Heart right ventricle (tissue), 16 donors: ENCODE measurements at places on chromosomes 13 and 19. TPM values are rescaled to one million over a fixed set of nuclear protein-coding genes. Genes with fewer than 3 reads are reported as not detected.
A peak's percentile ranks its signal among the peaks of the same experiment; 100 is the strongest.

- DNase-seq = no peak
These were observed 67.3 kb downstream of the ZAR1L start for GRCh38 chr13:32247887-32248286.

DNA sequence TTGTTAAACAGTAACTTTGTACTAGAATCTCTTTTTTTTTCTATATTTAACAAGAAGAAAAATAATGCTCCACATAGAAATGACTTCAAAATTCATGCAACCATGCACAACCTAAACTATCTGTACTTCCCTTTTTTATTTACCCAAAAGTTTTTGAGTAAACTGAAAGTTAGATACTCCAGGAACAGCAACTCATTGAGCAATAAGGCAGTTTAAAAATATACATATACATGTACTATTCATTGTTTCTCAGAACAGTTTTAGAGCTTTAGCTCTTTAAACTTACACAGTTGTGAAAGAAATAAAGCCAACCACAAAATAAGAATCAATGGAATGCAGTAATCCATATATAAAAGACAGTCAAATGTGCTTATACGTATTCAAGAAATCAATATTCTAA is 39.2 kb downstream of the MTMR6 start:
- DNase-seq = no peak

DNA sequence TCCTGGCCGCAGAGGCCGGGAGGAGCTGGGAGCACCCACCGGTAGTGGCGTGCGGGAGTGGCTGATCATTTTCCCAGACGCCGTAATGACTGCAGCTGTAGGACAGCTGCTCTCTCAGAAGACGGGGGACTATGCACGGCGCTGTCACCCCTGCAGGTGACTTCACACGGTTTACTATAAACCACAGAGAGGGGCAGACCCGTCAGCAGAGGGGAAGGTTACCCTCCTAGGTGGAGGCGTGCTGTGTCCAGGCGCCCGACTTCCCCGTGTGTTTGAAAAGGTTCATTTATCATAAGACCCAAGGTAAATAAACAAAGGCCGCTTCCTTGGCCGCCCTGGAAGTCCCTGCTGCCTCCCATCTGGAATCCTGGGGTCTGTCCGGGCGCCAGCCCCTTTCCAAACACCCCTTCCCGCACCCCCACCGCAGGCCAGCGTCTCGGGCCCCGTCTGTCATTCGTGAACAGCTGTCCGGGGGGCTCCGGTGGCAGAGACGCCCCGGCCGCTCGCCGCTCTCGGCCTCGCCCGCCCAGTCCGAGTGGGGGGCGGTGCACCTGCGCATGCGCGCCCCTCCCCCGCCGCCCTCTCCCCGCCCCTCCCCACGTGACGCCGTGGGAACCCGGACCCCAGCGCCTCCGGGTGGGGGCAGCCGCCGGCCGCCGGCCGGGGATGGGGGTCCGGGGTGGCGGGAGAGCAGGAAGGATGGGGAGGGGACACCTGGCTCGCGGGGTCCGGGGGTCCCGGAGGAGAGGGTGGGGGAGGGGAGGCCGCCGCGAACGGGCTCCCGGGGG is 915 bp downstream of the SHC2 start:
- DNase-seq = peak; percentile 82

DNA sequence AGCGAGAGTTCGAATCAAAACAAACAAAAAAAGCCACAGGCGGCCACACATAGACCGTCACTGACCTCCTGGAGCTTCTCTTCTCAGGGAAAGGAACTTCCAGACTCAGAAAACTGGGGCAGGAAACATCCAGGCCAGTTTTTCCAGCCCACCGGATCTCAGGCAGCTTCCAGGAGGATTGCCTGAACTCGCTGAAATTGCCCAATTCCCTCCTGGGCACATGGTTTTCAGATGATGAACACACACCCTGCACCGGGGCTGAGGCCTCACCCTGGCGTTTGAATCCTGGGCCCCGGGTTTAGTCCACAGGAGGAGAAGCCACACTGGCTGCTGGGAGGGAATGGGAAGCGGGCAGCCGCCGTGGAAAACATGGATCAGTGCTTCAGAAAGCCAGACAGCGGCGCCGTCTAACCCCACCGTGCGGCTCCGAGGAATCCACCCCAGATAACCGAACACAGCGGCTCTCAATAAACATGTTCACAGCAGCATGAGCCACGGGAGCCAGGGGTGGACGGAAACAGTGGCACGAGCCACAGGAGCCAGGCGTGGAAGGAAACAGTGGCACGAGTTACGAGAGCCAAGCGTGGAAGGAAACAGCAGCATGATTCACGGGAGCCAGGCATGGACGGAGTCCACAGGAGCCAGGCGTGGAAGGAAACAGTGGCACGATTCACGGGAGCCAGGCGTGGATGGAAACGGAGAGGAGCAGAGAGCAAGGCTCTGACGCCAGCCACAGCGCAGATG is 18.2 kb upstream of the PTBP1 start:
- no peak for DNase-seq

DNA sequence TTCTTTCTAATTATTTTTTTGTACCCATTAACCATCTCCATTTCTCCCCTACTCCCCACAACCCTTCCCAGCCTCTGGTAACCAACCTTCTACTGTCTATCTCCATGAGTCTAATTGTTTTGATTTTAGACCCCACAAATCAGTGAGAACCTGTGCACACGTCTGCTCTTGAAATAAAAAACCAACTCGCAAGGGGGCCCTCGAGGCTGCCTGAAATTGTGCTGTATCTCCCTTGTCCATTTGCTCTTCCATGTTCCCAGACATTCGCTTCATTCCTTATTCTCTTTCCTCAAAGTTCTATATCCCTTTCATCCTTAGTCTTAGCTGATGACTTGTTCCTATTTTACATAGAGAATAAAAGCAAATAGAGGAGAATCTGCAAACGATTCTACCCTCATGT is 95.0 kb downstream of the GPC5 start:
- DNase-seq = no peak

- DNase-seq = no peak
These were observed 135.3 kb upstream of the MIR17HG start for GRCh38 chr13:91212231-91212630.

- DNase-seq = no peak
These were observed 553.1 kb downstream of the IRS2 start for GRCh38 chr13:109233293-109233692.

GRCh38 chr19:31261603-31262212 is 87.5 kb downstream of the TSHZ3 start:
- DNase-seq = no peak

- no peak for DNase-seq
These were observed 531.9 kb downstream of the KLF12 start for GRCh38 chr13:73602295-73602694.

GRCh38 chr19:57075801-57076492 is 43.8 kb upstream of the USP29 start:
- no peak for DNase-seq

DNA sequence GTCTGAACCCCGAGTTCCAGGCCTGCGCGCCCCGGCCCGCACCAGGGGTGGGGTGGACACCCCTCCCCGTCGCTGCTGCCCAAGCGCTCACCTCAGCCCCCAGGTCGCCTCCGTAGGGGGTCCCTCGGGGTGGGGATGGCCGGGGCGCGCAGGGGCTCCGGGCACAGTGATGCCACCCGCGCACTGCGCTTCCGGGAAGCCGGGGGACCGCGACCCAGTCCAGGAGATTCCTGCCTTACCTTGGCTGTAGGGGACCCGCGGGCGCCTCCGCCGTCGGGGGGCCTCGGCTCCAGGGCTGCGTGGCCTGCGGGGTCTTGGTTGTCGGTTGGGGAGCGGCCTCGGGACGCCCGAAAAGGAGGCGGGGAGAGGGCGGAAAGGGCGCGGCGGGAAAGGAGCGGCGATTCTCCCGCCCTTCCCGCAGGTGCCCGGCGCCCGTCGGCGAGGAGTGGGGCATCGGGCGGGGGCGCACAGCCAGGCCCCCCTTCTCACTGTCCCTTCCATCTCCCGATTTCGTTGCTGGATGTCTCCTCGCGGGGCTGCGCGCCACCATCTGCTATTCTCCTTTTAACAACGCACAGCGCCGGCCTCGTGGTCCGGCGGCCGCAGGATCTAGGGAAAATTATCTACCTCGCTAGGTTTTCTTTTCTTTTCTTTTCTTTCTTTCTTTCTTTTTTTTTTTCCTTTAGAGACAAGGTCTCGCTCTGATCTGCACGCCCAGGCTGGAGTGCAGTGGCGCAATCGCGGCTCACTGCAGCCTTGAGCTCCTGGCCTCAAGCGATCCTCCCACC is at the start of gene KEAP1:
Gene KEAP1 (minus strand): TSS at position 355 of the 788 bp plus-strand sequence. CDS start 3,323 bp downstream, outside the sequence.
- DNase-seq = peak; percentile 33

- DNase-seq = no peak
These were observed 41.0 kb upstream of the SIAH3 start for GRCh38 chr13:45892513-45892912.

DNA sequence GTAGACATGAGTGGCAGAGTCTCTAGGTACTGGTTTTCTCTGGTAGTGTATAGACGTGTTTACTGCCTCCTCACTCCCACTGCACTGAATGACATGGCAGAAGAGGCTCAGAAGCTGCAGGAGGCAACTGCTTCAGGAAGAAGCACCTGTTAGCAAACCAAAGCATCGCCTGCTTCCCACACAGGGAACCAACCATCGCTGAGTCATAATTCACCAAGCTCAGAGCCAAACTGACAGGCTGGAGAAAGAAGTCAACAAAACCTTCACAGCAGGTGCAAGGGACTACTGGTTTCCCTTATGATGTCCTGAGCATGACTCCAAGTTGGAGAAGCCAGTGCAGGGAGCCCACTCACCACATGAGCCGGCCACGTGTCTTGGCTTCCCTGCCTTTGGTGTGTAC is 69.8 kb downstream of the KCTD12 start:
- no peak for DNase-seq

DNA sequence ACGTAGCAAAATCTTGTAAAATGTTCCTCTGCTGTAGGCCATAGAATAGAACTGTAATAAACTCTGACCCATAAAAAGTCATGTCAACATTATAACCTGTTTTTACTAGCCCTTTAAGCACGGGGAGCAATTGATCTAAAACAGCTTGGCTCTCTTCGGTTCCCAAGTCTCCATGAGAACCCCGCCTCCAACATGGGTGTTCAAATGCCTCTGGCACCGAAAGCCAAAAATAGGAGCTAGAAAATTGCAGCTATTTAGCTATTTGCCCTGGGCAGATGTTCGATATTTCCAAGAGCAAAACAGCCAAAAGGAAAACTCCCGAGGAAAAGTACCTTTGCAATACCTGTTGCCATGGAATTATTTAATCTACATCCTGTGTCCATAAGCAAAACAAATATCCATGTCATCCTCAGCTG is 563.1 kb downstream of the EFNB2 start:
- DNase-seq = no peak

GRCh38 chr19:44640518-44640917 is 3.2 kb upstream of the PVR start:
- no peak for DNase-seq

- peak; percentile 15 for DNase-seq
These were observed 19.0 kb upstream of the SPRY2 start for GRCh38 chr13:80359778-80360452.

GRCh38 chr13:84211048-84211447 is 328.8 kb upstream of the SLITRK1 start:
- no peak for DNase-seq

DNA sequence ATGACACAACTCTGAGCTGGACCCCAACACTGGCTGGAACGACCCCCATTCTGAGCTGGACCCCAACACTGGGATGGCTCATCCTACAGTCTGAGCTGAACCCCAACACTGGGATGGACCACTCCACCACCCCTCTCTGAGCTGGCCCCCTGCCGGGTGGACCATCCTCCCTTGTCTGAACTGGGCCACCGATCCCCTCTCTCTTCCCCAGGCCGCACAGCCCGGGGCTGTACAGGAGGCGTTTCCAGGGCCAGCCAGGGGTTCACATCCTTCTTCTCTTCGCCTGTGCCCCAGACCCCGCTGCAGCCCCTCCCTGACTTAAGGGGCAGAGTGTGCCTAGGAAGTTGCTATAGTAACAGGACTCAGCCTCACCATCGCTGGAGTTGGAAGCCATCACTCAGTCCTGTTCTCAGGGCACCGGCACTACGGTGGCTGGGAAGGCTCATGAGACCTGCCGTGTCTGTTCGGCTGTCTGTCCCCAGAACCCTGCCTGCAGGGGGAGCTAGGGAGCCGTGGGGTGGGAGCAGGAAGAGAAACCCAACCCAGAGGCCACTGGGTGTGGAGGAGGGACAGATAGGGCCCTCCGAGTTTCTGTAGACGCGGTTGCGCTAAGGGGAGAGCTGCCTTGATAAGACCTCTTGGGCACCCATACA is 3.7 kb downstream of the PRKACA start:
- DNase-seq = peak; percentile 54

DNA sequence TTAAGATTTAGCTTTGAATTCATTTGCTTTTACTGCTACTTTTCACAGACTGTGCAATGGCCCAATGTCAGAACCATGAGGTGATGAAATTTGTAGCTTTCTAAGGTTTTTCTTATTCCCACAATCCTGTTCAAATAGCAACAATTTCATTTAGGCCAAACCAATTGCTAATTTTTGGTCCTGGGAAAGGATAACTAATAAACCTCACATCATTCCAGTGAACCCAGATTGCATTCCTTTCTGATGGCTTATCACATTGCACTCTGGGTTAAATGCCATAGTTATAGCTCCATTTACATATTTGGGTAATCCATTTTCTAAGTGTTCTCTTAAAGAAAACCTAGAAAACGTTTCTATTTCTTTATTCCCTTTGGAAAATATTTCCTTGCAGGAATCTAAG is 22.9 kb upstream of the POMP start:
- no peak for DNase-seq

DNA sequence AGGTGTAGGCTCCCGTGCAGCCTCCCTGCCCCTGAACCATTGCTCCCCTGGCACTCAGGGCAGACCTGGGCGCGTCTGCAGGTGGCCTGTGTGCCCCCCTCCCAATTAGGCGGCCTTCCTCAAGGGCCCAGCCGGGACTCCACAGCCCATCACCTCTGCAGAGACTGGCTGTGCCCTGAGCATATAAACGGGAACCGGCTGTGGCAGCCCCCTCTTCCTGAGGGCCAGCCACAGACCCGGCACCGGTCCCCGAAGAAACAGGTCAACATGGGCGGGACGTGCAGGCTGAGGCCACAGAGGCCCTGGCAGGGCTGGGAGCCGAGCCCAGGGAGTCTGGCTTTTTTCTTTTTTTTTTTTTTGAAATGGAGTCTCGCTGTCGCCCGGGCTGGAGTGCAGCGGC is 12.0 kb downstream of the PIAS4 start:
- no peak for DNase-seq

Gene ZNF837
- 0.12 TPM for total RNA-seq

Gene SYNGR4
- not detected for total RNA-seq

Gene TMEM59L
- 1.0 TPM for total RNA-seq

Gene PRDX2
- 757 TPM for total RNA-seq

Gene CBARP
- total RNA-seq = 2.1 TPM

Gene CYP2F1
- total RNA-seq = not detected

Gene SMIM44
- total RNA-seq = not detected

Gene TBXA2R
- 4.0 TPM for total RNA-seq

Gene CATSPERD
- total RNA-seq = not detected

Gene ZNF570
- total RNA-seq = 7.6 TPM

Gene PRR19
- 0.16 TPM for total RNA-seq
